Stimulated activated CD8-positive, alpha-beta memory T cell treated with anti-CD3 and anti-CD28 coated beads, Interleukin-4, amount 100 ng/mL, for 48 hours (primary cell): ENCODE measurements at places on chromosomes 5 and 9.

GRCh38 chr9:117029341-117029740, 342.2 kb downstream of the TRIM32 start:
- DNase-seq: no peak

DNA sequence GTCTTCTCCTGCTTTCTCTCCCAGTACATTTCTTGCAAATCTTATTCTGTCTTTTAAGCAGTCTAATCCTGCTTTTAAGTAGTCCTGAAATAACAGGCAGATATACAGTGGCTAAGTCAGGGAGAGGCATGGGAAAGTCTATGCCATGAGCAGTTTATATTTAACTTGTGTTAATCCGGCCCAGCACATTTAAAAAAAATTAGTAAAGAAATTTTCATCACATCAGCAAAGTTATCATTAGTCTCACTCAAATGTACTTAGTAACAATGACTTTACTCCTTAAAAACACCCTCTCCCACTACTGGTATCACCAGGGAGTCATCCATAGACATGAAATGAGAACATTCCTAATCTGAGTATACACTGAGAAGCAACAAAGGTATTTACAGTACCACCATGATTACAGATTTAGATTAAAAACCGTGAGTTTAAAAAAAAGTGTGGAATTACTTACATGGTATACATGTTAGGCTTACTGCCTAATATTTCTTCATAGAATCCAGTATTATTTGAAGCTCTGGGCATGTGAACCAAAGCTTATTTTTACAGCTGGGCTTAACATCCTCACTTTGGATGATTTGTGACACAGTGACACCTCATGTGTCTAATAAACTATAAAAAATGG, 75.9 kb upstream of the DAB2 start:
- no peak for DNase-seq

DNA sequence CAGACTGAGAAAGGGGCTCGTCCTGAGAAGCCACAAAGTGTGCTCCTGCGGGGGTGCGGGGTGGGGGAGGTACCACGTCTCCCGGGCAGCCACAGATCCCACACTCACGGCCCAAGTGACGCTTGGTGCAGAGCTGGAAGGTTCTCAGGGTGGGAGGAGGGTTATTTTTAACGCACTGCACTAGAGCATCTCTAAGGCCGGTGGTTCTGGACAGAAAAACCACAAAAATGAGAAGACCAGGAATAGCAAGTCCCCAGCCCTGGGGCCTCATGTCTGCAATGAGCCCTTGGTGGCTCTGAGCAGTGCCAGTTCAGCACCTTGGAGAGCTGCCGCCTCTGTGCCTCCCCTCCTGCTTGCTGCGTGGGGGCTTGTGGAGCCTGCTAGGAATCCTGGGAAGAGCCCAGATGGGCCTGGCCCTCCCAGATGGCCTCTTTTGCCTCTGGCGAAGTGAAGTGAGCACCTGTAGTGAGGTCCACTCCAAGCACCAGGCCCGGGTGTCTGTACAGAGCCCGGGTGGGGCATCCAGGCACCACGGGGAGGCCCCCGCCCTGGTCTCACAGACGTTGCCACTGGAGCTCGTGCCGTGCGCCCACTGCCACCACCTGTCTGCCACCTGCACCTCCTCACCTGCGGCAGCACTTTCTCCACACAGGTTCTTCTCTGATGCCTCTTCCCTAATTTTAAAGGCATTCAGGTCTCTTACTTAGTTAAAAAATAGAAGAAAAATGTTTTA, 48.9 kb upstream of the CACNA1B start:
- DNase-seq: peak; percentile 43

- no peak for DNase-seq
These were observed 738.6 kb upstream of the ZNF608 start for GRCh38 chr5:125484742-125485641.

DNA sequence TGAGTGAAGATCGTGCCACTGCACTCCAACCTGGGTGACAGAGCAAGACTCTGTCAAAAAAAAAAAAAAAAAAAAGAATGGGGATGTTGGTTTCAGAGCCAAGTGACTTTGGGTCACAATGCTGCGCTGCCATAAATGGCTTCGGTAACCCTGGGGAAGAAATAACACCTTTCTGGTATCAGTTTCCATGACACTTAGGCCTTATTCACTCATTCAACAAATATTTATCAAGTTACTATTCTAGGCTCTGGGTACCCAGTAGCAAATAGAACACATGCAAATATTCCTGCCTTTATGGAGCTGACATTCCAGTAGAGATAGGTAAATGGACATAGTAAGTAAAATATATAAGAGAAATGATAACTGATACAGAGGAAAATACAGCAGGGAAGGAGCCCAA, 454.2 kb downstream of the PDE4D start:
- no peak for DNase-seq

- DNase-seq: no peak
These were observed 981.2 kb downstream of the TLE4 start for GRCh38 chr9:80552931-80553330.

DNA sequence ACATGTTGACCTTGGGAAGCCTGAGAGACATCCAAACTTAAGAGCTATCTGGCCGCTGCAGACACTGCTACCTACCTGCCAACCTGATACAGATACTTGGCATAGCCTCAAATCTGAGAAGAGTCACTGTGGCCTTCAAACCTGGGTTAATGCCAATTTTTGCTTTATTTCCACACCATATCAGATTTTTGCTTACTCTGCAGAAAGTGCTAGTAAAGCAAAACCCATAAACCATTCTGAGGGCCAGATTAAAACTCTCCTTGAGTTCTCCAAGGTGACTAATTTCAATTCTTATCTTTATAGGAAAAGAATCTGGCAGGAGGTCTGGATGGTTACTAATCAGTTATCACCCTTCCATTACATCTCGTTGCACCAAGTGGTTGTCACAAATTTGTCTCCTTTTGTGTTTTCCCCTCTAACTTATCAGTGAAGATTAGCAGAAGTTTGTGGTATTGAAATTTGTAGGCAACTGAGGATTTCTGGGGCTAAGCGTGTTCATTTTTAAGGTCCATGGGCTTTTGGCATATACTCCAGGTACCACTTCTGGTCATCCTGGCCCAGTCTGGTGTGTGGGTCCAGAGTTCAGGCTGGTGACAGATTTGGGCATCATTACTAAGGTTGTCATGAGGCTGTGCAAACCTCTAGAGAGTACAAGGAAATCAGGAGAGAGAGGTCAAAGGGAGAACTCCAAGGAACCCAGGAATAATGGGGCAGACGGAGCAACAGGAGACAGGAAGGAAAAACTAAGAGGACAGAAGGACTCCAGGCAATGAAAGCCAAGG, 177.9 kb downstream of the TSSK1B start:
- no peak for DNase-seq

DNA sequence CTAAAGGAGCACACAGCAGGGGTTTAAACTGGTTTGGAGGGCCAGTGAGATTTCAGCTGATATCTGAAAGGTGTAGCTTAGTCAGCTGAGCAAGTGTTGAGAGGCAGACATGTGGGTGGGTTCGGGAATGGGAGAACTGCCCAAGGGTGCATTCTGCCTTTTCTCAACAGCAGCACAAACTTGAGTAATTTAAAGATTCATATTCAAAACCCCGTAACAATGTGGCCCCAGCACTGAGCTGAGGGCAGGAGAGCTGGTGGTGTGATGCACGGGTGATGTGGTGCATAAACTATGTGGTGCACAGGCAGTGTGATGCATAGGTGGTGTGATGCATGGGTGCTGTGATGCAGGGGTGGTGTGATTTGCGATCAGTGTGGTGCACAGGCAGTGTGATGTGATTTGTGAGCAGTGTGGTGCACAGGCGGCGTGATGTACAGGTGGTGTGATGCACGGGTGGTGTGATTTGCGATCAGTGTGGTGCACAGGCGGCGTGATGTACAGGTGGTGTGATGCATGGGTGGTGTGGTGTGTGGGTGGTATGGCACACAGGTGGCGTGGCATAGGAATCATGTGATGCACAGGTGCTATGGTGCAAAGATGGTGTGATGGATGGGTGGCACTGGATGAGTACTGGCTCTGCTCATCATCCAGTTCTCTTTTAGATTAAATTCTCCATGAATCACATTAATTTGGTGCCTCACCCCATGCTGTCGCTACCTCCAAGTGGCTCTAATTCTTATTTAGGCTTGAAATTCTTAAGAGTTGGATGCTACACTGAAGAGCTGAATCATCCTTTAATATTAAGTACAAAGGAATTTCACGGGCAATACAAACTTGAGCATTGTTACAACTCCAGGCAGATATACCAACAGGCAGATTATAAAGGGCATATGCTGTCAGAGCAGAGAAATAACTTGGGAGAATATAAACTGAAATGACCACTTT, 53.6 kb downstream of the DAP start:
- no peak for DNase-seq

DNA sequence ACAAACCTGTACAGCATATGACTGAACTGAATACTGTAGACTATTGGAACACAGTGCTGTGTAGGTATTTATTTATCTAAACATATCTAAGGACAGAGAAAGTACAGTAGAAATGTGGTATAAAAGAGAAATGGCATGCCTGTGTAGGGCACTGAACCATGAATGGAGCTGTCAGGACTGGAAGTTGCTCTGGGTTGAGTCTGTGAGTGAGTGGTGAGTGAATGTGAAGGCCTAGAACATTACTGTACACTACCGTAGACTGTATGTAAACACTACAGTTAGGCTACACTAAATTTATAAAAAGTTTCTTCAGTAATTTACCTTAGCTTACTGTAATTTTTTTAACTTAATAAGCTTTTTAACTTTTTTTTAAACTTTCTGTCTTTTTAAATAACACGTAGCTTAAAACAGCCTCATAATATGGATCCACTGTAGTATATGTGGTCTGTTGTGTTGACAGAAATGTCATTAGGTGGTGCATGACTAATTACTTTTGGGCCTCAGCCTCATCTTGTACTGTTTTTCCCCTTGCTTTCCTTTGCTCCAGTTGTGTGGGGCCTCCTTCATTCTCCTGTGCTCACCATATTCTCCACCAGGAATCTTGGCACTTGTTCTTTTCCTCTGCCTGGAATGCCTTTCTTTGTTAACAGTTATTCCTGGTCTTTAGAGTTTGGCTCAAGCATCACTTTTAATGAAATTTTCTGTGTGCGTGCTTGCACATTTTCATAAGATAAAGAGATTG, 8.8 kb downstream of the SPIN1 start:
- DNase-seq: no peak

DNA sequence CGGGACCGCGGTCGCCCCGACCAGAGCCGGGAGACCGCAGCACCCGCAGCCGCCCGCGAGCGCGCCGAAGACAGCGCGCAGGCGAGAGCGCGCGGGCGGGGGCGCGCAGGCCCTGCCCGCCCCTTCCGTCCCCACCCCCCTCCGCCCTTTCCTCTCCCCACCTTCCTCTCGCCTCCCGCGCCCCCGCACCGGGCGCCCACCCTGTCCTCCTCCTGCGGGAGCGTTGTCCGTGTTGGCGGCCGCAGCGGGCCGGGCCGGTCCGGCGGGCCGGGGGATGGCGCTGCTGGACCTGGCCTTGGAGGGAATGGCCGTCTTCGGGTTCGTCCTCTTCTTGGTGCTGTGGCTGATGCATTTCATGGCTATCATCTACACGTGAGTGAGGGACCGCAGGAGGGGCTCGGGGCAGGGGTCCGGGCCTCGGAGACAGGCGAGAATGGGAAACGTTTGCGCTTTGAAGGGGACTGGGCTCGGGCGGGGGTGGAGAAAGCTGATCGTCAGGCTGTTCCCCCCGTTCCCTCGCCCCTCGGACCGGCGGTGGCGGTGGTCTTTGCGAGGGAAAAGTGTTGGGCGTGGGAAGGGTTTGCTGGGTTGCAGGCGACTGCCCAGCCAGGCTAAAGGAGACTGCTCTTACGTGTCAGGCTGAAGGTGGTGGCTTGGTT, 457 bp downstream of the UGCG start:
- DNase-seq: peak; percentile 53

- DNase-seq: no peak
These were observed 371.7 kb downstream of the ICE1 start for GRCh38 chr5:5794118-5794560.

DNA sequence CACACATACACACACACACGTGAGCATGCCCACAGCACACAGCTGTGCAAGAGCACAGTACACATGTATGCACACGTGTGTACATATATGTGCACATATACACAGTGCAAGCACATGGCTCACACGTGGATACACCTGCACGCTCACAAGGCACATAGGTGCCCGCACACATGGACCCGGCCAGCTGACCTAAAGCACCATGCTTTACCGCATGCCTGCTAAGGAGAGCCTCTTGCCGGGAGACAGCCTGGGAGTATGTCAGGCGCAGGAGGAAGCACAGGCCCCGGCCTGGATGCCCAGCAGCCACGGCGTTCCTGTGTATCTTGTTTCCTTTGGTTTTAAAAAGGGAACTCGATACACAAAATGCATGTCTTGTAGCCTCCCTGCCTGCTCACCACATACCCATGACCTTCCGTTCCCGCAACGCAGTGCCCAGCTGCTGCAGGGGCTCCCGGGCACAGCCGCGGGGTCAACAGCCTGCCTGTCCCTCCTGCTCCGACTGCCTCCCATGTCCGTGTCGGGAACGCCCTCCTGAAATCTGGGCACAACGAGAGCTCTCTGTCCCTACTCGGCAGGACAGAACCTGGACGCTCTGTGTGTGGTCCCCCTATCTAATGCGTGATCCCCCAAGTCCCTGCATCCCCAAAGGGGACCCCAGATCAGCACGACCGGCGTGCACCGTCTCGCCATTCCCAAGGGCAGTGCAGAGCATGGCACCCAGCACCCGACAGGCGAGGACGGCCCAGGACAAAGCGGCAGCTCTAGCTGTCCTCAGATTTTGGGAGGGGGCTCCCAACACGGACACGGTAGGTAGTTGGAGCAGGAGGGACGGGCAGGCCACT, 3.6 kb downstream of the SLC12A7 start:
- no peak for DNase-seq

GRCh38 chr5:77650686-77651085, 12.2 kb upstream of the OTP start:
- DNase-seq: no peak

GRCh38 chr9:135821116-135821515, 86.2 kb downstream of the CAMSAP1 start:
- no peak for DNase-seq

- peak; percentile 45 for DNase-seq
These were observed 809 bp downstream of the SLC44A1 start for GRCh38 chr9:105245029-105245890.

- peak; percentile 36 for DNase-seq
These were observed 168.8 kb downstream of the PDE4D start for GRCh38 chr5:59724482-59725391.

- no peak for DNase-seq
These were observed 394.3 kb downstream of the GADD45G start for GRCh38 chr9:89999176-89999533.

GRCh38 chr9:127729522-127730256, 5.4 kb downstream of the TOR2A start:
- no peak for DNase-seq

- DNase-seq: peak; percentile 72
These were observed 21.1 kb downstream of the VCP start for GRCh38 chr9:35051069-35051967.

- DNase-seq: no peak
These were observed 42.7 kb upstream of the SPINK14 start for GRCh38 chr5:148125641-148126040.

DNA sequence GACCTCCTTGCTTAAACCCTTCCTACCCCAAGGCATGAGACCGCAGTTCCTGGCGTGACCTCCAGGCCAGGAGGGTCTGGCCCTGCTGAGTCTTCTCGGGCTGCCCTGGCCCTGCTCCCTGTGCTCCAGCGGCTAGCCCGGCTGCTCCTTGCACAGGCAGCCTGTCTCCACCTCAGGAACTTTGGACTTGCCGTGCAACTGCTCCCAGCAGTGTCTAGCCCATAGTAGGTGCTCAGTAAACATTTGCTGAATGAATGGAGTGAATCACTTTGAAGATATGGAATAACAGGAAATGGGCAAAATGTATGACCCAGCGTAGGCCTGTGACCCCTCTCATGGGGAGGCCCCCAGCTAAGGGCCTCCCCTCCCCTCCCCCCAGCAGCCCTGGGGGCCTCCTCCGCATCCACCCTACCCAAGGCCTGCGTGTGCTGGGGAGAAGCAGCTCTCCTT, 127.1 kb downstream of the ZNF354C start:
- no peak for DNase-seq
